Erythroblast (primary cell): ENCODE measurements at places on chromosomes 7 and 10.
A peak's percentile ranks its signal among the peaks of the same experiment; 100 is the strongest.

- peak; percentile 74 for DNase-seq
Observed at GRCh38 chr7:143380646-143381426, at the start of gene ZYX. TSS of gene ZYX (plus strand) at chr7:143381345. CDS start at chr7:143381572, 227 bp downstream.

DNA sequence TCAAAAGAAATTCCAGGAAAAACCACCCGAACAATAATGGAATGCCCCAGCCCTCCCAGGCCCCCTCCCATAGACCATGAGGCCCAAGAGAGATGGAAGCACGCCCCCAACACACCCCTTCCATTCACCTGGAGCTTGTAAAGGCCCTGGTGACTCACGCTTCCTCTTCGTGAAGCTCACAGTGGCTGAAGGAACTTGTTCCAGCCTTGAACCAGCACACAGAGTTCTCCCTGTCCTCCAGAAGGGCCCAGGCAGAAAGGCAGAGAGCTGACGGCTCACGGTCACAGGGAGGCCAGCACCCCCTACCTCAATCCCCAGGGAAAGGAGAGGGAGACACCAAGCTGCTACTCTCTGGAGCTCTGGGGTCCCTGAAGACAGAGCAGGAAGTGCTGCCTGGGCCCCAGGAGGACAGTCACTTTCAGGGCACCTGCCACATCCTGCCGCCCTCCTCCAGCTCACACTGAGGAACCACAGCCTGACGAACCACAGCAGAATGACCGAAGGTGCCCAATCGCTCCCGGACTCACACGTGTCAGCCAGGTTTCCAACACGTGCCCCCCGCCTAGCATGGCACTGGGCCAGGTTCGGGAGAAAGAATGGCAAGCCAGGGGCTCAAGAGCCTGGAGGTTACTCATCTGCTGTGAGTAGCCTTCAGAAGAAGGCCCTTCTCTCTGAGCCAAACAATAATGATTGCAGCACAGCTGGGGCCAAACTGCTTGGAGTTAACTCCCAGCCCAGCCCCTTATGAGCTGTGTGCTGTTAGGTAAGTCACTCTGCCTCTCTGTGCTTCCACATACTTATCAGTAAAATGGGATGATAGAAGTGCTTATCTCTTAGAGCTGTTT lies 52.8 kb downstream of the DLG5 start:
- DNase-seq: no peak

DNA sequence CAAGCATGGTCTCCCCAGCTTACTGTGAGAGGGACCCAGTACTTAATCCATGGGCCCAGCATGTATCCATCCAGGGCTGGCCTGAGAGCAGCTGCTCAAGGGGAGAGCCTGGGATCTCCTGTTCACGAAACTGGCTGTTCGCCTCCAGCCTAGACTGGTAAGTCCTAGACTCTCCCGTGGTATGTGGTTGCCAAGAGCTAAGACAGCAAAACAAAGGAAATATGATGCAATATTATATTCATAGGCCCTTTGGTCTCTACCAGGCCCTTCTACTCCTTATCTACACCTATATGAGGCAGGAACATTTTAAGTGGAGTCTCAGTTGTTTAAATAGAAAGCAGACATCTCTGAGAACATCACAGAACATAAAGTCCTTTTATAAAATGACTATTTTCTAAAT lies 28.9 kb upstream of the STK17A start:
- DNase-seq: peak; percentile 3

DNA sequence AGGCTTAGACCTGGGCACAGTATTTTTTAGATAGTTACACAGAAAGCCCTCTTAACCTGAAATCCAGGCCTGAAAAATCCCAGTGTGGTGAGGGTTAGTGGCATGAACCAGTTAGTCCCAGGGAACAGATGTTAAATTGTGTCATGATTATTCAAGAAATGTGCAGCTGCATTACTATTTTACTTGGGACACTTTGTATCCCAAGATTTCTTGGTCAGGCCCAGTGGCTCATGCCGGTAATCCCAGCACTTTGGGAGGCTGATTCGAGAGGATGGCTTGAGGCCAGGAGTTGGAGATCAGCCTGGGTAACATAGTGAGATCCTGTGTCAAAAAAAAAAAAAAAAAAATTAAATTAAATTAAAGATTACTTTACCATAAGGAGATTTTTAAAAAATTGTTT lies 36.0 kb upstream of the OTUD1 start:
- no peak for DNase-seq

GRCh38 chr7:47601119-47601880 lies 19.4 kb upstream of the TNS3 start:
- DNase-seq: no peak

DNA sequence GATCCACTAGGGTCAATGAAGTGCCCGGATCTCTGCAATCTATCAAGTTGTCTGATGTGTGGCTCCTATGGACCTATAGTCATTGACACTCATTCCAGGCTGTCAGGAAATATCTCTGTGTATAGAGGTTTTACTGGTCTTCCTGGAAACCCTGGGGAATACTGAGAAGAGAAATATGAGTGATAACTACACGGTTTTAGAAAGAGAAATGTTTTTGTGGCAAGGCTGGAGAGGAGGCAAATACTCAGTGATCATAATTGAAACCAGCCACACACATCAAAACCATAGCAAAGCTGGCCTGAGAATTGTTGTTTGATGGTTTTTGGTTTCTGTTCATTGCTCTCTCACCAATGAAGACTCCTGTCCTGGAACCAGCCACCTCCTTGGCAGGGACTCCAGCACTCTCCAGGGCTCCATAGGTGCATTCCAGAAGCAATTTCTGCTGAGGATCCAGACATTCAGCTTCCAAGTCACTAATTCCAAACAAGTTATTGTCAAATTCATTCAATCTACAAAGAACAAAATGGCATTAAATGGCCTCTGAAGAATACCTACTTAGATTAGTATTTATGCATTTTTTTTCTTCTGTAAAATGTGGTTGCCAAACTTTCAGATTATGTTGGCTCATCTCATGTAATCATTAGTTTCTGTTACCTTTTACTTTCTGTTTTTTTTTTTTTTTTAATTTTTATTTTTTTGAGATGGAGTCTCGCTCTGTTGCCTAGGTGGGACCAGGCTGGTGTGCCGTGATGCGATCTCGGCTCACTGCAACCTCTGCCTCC lies 108.6 kb upstream of the ABI1 start:
- DNase-seq: no peak

DNA sequence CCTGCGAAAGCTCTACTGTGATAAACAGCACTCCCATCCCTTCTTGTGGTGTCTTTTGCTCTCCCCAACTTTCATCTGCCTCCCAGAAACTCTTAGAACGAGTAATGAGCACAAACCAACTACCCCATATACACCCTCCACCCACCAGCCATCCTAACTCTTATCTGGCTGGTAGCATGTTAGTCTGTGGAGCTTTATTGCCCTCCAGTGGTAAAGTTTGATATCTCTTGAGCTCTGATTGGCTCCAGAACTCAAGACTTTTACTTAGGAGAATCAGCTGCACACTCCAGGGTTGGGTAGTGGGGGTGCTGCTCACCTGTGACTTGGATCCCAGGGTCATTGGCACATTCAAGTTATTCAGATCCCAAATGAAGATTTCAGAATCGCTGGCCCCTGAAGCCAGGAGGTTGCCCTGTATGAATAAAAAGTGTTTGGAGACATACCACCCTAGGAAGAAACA lies 10.9 kb downstream of the SEC31B start:
- DNase-seq: peak; percentile 81

DNA sequence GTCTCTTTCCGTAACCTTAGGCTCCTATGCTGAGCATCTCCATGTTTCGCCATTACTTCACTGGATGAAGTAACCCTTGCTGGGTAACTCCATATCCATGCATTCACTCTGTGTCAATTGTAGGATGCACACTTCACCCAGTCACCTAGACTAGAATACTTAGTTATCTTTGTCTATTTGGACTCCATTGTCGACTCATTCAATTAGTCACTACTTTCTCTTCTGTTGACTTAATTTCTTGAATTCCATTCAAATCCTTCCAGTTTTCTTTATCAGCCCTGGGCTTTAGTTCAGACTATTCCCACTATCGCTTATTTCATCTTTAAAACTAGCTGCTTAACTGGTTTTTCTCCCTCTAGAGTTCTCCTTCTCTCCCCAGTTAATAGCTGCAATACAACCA lies 111.3 kb upstream of the TNS3 start:
- no peak for DNase-seq

DNA sequence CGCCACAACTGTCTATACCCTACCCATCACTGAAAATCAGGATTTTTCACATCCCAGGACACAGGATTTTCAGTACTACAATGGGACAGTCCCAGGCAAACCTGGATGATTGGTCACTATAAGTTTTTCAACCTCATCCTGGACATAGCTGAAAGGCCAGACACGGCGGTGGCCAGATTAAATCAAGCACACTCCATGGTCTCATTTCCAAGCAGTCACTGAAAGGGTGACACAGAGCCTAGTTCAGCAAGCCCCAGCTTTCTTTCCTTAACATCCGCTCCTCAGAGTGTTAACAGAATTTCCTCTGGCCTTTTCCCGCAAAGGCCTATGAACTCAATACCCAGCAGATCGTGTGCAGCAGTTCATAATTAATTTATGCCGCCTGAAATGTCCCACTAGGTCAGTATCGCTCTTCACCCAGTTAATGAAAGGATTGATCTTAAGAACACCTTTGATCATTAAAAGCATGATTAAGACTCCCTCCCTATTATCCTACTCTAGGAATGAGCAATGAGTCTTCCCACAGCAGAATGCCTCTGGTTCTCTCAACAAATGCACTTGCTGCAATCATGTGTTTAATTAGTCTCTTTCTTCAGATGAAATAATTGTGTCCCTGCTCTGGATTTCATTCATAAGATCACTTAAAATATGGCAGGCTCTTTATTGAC lies 104.0 kb upstream of the NANOS1 start:
- DNase-seq: no peak

GRCh38 chr7:112052993-112053736 lies 153.0 kb downstream of the DOCK4 start:
- no peak for DNase-seq

DNA sequence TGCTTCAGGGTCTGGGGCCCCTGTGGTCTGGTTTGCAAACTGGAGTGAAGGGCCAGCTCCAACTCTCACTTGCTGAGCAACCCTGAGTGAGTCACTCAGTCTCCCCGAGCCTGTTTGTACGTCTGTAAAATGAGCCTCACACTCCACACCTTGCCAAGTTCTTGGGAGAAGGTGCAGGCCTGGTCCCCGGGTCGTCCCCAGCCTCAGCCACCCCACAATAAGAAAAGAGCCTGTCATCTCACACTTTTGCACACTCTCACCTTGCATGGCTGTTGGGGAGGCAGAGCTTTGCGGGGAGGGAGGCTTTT lies 5.2 kb downstream of the GRIFIN start:
- no peak for DNase-seq

GRCh38 chr10:107092321-107092720 lies 72.2 kb downstream of the SORCS1 start:
- DNase-seq: no peak

DNA sequence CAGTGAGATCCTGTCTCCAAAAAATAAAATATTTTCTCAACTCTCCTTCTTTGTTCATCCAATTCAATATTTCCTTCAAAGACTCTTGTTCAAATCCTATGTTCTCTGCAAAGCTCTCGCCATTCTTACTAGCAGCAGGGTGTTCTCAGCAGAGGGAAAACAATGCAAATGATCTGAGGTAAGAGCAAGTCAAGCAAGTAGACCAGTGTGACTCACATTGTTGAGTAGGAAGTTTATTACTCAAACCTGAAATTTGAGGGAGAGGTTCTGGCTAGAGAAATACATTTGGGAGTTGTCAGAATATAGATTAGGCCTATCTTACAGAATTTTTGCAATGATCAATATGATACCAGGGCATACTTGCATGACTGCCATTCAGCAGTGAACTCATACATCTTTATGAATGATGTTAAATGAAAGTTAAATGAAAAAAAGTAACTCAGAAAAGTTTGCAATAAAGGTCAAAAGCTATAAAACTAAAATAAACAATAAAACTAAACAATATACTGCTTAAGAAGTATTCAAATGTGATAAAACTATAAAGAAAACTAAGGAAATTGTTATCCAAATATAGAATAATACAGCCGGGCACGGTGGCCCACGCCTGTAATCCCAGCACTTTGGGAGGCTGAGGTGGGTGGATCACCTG lies 5.8 kb downstream of the IDE start:
- DNase-seq: no peak

- no peak for DNase-seq
Observed at GRCh38 chr7:489876-490275, 29.8 kb downstream of the PDGFA start.

DNA sequence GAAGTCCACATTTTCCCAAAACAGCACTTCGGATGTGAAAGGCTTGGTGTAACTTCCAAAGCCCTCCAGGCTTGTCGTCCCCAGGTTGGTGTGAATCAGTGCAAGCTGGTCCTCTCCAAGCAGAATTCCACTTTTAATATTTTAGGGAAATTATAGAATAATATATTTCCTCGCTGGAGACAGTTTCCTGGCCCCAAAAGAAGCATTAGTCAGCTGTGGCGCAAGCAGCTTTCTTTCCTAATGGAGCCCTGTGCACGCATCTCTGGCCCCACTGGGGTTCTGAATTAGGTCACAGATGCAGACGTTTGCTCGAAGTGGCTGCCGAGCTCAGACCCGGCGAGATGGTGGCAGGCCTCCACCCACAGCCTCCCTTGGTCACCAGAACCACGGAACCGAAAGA lies 33.3 kb upstream of the MNX1 start:
- no peak for DNase-seq

DNA sequence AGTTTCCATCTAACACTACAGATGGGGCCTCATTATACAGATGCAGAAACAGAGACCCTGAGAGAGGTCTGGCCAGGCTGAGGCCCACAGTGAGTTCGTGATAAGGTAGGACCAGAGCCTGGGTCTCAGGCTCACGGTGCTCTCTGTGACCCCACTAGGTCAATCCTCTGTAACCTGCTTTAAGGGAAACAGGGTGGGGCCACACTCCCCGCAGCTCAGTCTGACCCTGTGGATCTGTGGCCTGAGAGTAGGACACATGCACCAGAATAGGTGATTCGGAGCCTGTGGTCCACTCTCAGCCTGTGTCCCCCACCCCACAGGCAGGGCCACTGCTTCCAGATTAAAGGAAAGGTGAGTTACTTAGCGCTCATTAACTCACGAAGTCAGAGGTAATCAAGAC lies 137.8 kb upstream of the FAM20C start:
- no peak for DNase-seq

DNA sequence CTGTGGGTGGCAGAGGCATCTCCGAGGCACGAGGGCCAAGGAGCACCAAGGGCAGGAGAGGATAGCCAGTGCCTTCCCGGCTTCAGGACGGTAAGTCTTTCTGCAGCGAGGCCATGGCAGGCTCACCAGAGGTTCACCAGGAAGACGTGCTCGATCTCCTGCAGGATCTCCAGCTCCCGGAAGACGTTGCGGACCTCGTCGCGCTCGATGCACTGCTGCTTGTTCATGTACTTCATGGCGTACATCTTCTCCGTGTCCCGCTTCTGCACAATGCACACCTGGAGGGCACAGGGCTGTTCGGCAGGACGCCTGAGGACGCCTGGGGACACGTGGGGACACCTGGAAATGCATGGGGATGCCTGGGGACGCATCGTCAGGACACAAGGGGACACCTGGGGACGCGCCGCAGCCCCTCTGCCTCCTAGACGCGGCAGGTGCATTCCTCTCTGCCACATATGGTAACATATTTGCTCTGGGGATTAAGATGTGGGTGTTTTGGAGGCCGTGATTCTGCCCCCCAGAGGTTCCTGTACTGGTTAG lies 41.2 kb downstream of the DPYSL4 start:
- no peak for DNase-seq
